ENCODE measurements at places on chromosomes 12 and 14.

DNA sequence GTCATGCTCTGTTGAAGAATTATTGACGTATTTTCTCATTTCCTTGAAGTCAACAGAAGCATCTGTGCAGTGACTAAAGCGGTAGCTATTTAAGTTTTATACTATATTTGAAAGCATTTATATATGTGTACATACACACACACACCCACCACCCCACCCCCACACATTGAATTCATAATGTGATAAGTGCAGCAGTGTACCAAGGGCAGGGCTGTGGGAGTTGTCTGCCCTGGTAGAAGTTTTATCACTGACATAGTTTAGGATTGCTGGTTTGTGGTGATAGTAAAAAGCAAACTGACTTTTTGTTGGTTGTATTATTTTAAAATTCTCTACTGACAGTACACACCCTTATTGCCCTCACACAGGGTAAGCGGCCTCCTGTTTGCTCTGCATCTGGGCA lies 39.1 kb downstream of the GAS2L3 start:
- DNase-seq, result no peak

DNA sequence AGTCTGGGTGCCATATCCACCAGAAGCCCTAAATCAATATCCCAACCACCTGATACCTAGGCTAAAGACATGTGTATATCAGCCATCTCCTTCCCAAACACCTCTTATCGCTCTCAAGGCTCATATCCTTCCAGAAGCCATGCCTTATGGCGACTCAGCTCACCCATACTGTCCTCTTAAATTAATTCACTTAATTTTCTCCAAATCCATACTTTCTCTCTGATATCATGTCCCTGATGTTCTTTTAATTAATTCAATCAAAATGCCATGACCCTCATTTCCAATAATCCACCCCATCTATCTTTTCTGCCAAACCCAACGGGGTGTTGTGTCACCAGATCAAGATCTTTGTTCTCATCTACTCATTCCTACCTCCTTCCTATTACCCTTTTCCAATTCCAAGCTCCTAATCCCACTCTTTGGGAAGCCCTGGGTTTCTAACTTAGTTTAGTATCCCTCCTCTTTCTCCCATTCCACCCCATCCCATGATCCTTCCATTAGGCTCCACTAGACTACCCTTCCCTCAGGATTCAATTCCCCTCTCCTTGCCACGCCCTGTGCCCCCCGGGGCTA lies 723 bp downstream of the ATF7 start:
- DNase-seq, result no peak

DNA sequence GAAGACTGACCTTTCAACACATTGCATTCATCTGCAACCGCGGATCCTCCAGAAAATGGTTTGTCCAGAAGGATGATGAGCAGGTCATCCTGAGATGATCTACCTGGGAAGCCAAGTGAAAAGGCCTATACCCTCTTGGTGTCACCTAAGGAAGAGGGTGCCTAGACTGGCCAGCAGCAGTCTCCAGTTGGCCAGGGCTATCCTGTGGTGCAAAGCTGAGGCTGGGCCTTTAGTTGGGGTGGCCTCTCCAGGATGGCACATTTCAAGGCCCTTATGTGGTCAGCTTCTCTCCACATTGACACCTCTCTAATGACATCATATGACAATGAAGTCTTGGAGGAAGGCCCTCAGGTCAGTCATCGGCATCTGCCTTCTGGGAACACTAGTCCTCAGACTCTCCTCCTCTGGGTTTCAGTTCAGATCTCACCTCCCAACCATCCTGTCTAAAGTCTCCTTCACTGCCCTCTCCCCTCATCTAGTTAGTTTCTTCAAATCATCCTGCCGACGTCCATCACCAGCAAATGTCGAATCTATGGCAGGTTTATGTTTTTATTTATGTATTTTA lies 3.3 kb upstream of the SLC22A17 start:
- no peak for DNase-seq

GRCh38 chr12:14850929-14851663 lies 7.8 kb upstream of the ART4 start:
- DNase-seq, result no peak

GRCh38 chr14:51484485-51484884 lies 167.2 kb upstream of the FRMD6 start:
- no peak for DNase-seq

GRCh38 chr14:103141117-103141796 lies 18.0 kb downstream of the TNFAIP2 start:
- no peak for DNase-seq

- DNase-seq, result no peak
Observed at GRCh38 chr12:99917711-99918402, 66.9 kb downstream of the ANKS1B start.

- DNase-seq, result no peak
Observed at GRCh38 chr12:113003636-113004035, 25.3 kb downstream of the OAS2 start.

- no peak for DNase-seq
Observed at GRCh38 chr14:71451501-71451900, 480.7 kb upstream of the RGS6 start.

DNA sequence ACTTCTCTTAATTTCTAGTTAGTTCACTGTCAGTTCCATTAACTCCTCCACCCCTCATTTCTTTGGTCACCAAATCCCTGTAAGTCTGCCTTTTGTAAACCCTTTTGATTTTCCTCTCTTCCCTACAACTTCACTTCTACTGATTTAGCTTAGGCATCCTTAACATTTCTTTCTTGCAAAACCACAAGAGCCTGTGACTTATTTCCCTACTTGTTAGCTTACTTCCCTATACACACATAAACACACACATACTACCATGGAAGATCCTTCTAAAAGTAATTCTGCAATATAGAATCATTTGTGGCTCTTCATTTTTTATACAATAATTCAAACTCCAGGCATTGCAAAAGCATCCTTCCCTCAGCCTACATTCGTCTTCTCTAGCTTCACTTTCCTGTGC lies 494.3 kb upstream of the USP15 start:
- no peak for DNase-seq

DNA sequence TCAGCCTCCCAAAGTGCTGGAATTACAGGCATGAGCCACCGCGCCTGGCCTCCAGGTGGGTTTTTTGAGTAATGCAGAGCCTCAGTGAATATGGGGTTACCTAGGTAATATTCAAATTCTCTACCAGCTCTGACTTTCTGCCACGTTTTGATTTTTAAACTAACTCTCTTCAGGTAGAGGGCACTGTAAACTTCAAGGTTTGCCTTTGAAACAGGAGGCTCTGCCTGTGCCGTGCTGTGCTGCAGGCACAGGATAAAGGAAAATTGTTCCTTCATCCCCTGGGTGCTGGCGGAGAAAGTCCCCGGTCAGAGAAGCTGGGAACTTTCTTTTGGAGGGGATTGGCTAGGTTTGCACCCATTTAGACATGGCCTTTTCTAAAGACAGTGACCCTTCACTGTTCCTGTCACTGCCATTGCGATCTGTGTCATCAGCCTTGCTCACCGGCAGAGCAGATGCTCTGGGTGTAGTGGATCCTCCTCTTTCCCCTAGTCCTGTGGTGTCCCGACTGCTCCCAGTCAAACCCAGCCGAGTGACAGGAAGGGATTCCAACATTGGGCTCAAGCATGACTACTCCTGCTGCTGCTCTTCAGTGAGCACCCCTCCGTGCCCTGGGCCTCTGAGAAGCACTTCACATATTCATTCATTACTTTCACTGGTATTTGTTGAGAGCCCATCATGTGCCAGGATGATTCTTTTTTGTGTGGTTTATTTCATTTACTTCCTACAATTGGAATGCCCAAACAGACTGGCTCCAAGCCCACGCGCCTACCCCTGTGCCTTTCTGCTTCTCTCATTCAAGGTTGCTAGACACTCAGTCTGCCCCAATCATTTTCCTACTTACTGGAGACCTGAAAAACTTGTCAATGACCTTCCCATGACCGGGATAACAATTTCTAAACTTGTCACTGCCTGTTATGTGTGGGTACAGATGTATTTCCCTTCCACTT lies 103.6 kb downstream of the TMEM30B start:
- no peak for DNase-seq

DNA sequence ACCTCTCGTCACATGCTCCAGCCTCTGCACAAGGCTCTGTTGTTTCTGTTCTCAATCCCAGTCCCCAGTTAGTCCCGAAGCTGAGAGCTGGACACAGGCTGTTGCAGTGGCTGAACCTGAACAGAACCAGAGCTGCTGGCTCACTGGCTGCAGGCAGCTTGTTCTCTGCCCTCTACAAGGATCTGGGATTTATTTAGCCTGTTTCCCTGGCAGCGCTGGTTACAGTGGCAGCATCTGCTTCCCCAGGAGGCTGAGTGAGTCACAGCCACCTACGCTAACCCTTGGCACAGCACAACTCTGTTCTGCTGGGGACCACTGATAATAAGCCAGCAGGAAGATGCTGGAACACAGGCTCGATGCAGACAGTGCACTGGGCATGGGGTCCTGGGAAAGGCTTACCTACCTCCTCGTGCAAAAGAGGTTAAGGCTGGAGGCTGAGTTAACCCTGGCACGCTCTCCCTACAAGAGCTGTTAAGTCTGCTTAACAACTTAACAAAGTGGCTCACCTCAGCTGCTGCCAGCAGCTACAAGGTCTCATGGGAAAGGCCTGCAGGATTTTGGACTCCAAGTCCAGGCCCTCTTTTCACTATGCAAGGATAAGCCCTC lies 299.6 kb downstream of the PCNX1 start:
- no peak for DNase-seq

- DNase-seq, result no peak
Observed at GRCh38 chr12:75660107-75660530, 148.7 kb upstream of the KRR1 start.

DNA sequence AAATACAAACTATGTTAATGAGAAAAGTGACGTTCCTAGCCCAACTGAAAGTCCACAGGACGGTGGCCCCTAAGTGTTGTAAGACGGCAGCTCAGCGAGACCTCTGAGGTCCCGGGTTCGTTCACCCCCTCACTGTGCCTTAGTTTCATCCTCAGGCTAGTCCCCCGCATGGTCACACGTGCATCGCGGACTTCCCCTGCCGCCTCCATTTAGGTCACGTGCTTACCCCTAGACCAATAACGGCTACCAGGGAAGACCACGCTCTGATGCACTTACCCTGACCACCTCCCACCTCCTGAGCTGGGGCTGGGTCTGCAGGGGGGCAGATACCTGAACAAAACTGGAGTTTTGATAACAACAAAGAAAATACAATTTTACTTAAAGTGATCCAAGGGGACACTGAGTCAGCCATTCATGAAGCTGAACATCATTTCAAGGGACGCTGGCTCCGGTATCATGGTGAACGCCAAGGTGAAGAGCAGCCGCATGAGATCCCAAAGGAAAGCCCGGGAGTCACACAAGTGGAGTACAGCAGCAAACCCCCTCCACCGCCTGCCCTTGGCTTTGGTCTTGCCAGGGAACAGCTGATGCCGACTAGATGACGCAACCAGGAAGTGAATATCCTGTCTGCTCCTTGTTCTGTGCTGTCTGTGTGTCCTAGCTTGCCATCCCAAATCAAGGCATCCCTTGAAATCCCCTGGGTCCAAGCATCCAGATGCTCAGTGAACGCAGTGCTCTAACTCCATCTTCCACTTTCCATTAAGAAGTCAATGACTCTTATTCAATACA lies 274.1 kb downstream of the PCNX1 start:
- DNase-seq, result no peak

DNA sequence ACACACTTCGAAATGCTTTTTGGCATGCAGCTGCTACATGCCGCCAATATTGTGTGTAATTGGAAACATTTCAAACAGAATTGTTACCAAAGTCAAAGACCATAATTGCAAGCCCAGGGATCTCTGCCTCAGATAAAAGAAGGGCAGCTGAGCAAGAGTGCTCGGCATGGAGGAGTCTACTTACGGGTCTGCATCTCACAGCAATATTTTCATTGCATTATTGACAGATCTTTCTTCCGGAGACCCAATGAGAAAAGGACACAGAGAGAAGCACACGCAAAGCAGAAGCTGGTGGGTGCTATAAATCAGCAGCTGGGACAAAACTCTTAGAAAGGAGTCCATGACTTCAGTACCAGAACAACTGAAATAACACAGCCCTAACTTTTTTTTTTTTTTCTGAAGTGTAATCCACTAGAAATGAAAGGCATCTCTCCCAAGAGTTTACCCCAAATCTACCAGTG lies 4.9 kb downstream of the PRICKLE1 start:
- DNase-seq, result no peak

DNA sequence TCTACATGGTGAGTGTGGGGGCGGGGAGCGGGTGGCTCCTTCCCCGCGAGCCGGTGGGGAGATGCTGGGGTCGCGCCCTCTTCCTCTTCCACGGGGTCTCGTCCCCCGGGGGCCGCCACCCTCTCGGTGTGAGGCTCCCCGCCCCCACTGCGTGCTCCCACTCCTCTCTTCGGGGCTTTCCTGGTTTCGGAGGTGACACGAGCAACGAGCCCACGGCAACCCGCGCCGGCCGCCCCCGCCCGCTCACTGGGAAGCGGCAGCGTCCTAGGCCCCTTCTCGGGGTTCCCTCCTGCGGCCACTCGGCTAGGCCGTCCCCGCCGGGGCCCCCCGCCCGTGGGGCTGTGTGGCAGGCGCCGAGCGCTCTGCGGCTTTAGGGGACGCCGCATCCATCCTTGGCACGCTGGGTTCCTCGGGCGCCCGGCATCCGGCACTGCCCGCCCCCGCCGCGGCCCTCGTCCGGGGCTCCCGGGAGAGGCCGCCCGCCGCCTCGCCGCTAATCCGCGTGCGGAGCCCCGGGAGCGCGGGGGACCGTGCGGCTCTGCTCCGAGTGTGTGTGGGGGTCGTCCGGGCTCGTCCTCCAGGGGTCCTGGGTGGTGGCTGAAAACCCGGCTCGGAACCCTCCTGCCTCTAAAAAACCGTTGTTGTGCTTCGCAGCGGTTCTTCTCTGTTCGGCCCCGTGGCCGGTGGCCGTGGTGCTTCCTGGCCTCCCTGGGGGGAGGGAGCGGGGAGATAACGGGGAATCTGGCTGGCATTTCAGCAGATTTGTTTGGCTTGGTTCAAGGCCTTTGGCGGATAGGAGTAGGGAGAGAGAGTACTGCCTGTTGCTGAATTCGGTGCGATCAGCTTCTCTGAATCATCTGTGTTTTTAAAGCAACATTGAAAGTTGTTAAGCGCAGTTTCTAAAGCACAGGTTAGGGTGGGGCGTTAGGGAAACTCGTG lies 1.0 kb downstream of the PCNX1 start:
- DNase-seq, result no peak

DNA sequence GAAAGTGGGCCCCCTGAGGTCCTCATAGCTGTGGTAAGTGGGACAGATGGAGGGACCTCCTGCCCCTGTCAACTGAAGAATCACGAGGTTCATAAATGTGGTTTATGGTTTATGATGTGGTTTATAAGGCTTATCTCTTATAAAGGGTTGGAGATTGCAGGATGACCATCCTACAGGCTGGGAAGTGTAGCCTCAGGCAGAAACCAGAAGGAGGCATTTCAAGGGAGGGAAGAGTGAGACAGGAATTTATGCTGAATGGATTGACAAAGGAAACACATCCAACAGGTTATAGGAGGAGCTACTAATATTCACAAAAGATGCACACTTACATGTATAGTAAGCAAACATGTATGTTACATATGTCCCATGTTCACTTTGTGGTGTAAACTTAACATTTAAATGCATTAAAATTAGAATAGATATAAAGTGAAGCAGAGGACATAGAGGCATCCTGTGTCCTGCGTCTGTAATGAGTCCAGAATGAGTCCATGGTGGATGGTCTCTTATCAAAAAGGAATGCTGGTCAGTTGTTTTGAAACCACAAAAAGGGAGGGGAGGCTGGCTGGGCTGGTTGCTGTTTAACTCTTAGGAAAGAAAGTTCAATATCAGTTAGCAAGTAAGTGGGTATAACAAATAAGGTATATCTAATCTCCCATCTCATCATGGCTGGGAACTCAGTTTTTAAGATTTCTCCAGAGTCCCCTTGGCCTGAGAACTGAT lies 149.0 kb upstream of the RMST start:
- no peak for DNase-seq
